Activated CD8-positive, alpha-beta memory T cell treated with anti-CD3 and anti-CD28 coated beads for 4 hours (primary cell): ENCODE measurements at places on chromosomes 16 and 17.
A peak's percentile ranks its signal among the peaks of the same experiment; 100 is the strongest.

DNA sequence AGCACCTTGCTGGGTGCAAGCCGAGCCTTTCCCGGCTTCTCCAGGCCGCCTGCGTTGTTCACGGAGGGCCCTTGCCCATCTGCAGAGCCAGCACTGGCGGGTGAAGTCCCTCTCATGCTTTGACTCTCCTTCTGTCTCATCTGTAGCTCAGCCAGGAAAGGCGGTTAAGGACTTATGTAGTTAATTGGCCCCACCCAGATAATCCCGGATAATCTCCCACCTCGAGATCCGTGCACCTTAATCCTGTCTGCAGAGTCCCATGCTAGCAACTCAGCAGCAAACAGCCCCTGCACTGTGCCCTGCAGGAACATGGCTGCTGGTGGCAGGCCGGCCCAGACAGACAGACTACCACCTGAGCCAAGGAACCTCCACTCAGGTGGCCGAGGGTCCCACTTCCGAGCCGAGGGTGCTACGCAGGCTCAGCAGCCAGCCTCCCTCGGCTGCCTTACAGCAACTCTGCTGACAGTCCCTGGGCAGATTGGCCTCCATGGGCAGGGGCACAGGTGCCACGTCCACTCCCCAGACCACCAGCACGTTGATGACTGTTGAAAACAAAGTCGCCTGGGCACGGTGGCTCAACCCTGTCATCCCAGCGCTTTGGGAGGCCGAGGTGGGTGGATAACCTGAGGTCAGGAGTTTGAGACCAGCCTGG is 16.9 kb downstream of the RAB40C start:
- no peak for DNase-seq

GRCh38 chr16:51152691-51153576 is 1.9 kb upstream of the SALL1 start:
- DNase-seq = no peak

DNA sequence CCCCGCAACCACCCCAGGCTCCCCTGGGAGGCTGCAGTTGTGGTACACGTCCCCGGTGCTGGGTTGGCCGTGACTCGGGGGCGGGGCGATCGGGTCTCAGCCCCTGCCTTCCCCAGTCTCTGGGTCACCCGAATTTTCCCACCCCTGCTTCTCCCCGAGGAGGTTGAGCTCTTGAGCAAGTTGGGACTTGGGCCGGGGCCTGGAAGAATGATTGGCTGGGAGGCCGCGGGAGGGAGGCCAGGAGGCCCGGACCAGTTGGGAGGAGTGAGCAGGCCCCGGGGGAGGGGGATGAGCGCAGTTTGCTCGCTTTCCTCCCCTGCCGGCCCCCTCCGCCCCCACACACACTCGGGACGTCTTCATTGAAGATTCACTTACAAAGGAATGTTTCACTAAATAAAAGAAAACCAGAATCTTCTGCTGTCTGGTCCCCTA is 4.5 kb upstream of the HEXIM1 start:
- DNase-seq = no peak

DNA sequence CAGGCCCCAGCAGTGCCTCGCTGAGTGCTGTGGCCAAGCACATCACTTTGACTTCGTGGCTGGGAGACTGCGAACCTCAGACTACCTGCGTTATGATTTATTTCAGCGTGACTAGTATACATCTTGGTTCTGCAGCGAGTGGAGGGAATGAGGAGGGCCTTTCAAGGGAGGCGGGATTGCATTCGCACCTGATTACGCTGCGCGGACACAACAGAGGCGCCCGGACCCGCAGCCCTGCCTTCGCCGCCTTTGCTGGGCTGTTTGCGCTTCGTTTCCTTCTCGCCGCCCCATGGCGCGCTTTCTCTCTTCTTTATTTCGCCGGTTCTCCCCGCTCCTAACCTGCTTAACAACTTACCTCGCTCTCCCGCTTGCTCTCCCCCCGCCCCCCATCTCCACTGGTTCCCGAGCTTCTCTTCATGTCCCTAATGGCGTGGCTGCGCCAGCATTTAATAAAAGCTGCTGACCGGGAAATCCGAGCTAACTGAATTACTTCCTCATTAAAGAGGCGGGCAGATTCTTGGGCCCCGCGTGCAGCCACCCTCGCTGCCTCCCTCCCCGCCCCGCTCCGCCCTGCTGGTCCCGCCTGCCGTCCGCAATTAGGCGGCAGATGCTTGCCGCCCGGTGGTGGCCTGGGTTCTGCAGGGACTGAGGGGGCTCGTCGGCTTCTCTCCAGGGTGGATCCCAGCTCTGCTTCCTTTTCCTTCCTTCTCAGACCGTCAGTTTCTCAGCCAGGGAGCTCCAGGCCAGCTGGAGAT is 257.6 kb upstream of the SDK2 start:
- DNase-seq = peak; percentile 4

DNA sequence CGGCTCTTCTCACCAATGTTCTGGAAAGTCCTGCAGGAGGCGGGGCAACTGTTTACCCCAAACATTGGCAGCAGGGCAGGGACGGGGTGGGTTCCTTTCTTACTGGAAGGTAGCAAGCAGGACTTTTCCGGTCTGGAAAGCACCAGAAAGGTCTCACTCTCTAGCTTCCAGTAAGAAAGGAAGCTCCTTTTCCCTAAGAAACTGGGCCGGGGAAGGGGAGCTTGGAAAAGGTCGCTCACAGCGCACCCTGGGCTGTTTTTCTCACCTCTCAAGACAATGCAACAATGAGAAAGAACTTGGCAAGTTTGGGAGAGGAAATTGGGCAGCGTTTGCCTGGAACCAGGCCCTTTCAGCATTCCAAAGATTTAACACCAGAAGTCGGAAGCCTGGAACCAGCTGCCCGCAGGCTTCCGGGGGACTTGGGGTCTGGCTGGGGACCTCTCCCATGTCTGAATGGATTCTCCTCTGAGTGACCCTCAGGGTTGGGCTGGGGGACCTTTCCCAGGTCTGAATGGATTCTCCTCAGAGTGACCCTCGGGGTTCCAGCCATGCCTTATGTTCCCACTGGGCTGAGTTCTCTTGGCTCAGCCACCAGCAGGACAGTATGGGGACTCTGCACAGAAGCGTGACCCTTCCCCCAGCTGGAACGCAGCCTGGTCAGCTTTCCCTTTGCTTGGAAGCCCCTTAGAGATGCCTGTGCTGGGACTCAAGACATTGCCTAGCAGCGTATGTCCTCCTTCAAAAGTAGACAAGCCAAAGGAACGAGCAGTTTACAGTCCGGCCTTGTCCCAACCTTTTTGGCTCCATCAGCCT is 166.5 kb upstream of the PLCG2 start:
- DNase-seq = no peak

DNA sequence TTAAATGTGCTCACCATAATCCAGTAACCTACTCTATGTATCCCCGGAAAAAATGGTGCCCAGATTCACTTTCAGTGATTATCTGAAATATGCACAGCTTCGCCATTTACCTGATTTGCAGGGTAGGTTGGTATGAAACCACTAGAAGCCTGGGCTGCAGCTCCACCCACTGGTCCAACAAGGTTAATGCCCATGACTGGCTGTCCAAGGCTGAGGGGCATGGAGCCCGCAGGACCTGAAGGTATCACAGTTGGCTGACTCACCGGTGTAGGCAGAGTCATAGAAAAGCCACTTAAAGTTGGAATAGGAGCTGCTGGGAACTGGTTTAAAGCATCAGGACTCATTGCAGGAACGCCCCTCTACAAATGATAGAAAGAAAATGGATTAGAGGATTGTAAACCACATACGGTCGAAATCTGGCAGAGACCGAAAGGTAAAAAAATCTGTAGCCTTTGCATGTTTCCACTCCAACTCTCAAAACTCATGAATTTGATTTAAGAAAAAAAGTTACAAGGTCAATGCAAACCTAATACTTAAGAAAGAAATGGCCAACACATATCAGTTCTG is 38.6 kb downstream of the SYNRG start:
- DNase-seq = no peak

DNA sequence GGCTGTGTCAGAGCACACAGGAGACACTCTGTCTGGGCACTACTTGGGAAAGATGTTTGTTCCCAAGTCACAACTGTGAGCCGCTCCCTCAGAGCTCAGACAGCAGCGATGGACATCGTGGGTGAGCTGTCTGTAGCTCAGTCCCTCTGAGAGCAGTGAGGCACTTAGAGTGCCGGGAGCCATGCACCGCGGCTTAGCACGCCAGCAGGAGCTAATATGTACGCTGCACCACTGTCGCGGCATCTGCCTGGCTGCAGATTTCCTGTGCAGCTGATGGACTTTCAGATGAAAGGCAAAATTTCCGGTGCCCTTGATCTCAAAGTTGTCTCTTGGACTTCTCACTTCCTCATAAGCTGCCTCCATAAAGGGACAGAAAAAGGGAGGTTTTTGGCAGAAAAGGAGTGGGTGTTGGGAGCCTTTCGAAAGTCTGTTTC is 92.8 kb upstream of the ZNF469 start:
- no peak for DNase-seq

GRCh38 chr16:78538919-78539318 is 439.5 kb downstream of the WWOX start:
- DNase-seq = no peak

- DNase-seq = no peak
These were observed 35.7 kb downstream of the ESRP2 start for GRCh38 chr16:68200088-68200783.

DNA sequence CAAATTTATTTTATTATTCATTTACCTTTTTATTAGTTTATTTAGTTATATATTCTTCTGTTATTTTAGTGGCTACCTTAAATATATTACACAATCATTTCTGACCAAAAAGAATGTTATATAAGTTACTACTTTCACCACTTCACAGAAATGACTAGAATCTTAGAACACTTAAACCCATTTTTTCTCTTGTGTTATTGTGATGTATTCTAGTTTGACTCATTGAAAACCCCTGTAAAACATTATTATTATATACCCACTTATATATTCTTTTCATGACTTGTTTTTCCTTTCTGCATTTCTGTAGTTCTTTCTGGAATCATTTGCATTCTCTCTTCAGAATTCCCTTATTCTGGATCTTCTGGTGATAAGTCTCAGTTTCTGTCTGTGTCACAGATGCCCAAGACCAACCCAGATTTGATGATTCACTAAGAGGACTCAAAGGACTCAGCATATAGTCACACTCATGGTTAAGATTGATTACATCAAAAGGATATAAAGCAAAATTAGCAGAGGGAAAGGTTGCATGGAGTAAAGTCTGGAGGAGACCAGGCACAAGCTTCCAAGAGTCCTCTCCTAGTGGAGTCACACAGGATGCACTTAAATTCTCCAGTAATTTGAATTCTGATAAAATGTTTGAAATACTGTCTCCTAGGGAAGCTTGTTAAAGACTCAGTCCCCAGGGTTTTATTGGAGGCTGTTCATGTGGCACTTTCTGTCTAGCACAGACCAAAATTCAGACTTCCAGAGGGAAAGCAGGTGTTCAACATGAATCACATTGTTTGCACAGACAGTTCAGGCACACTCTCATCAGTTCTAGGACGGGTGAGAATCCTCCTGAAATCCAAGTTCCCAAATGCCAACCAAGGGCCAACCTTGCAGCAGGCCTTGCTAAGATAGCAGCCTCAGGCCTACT is 7.7 kb downstream of the GINS3 start:
- DNase-seq = no peak

- no peak for DNase-seq
These were observed 8.9 kb downstream of the C16orf86 start for GRCh38 chr16:67675579-67675935.

DNA sequence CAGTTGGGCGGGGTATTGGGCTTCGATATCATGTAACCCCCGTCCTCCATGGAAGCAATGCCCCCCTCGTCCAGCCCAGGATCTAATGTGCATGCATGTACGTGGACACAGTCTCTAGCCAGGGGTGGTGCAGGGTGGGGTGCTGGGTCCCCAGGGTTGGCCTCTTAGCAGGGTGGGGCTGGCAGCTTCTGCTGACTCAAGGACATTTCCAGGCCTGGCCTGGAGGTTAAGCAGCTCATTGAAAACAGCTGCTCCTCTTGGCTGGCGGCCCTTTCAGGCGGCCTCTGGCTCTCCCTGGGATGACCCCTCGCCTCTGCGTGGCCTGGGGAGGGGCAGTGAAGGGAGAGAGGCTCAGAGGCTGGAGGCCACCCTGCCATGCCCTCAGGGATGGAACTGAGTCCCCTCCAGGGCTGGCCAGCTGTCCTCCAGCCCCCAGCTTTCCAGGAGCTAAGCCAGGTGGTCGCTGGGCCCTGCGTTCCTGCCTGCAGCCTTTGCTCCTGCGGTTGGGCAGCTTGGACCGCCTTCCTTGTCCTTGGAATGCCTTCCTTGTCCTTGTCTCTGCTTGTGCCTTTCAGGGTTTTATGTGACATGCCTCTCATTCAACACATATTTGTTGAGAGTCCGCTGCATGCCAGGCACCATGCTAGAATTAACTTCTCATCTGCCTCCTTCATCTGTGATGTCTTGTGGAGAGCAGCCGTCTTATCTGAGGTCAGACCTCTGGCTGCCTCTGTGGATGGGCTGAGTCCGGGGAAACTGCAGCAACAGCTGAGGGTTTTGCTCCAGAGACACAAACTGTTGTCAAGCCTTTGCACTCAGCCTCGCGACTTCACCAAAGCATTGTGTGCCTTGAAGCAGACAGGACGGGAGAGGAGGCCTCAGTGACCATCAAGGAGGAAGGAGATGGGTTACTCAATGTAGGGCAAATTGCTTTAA is 26.6 kb downstream of the MRC2 start:
- DNase-seq = no peak

GRCh38 chr16:10740845-10741208 is 2.8 kb upstream of the NUBP1 start:
- DNase-seq = no peak

DNA sequence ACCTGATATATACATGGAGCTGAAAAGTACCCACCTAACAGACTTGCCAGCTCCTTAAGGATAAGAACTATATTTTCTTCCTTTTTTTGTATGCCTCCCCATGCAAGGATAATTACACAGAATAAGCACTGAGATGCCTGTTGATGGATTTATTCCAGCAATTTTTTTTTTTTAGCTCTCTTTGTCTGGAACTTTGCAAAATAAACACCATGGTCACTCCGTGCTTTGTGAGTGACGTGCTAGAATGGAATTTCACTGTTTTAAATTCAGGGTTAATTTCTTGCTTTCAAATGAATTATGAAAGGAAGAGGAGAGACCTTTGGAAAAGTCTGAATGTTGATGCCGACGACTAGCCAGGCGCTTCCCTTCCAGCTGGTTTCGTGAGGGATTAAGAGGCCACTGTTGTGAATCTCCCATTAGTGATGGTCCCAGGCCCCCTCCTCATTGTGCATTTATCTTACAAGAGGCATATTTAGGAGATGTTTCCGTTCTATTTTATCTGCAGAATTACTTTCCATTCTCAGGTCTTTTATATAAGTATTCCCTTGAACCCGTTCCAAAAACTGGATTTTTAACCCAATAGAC is 529.1 kb downstream of the WWOX start:
- DNase-seq = no peak

GRCh38 chr17:72122010-72122764 is 1.4 kb downstream of the SOX9 start:
- DNase-seq = no peak

- no peak for DNase-seq
These were observed 41.8 kb downstream of the NOL11 start for GRCh38 chr17:67759355-67760171.

DNA sequence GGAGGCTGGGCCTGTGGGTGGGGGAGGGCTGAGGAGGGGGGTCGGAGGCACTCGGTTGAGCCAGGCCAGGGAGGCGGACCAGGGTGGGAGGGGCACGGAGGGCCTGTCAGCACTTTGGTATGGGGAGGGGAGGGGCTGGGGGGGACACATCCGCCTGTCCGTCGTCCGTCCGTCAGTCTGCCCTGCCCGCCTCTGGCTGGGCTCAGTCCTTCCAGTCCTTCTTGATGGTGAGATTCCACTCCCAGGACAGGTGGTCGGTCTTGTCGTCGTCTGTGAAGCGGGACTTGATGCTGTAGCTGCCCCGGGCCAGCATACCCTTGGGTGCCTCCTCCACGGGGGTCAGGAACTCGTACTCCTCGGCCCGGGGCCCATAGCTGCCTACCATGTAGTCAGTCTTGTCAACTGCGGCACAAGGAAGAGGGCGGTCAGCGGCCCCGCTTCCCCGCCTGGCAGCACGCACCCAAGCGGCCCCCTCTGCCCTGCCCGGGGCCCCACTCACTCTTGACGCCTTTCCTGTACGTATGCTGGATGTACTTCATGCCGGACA is 2.4 kb downstream of the ARHGDIA start:
- DNase-seq = no peak
